ENCODE measurements at places on chromosomes 11 and 22. TPM values are rescaled to one million over a fixed set of nuclear protein-coding genes. Genes with fewer than 3 reads are reported as not detected.

Gene VPREB3
- not detected for total RNA-seq

Gene EIF3L
- 904 TPM for total RNA-seq

Gene GTSE1
- total RNA-seq, result 29.7 TPM

Gene PTPN5
- total RNA-seq, result 8.5 TPM

Gene SMC1B
- total RNA-seq, result 0.09 TPM

Gene TMEM191B
- 0.46 TPM for total RNA-seq

DNA sequence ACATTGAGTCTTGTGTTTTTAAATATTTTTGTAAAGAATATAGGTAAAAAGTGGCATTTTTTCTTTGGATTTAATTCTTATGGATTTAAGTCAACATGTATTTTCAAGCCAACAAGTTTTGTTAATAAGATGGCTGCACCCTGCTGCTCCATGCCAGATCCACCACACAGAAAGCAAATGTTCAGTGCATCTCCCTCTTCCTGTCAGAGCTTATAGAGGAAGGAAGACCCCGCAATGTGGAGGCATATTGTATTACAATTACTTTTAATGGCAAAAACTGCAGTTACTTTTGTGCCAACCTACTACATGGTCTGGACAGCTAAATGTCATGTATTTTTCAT lies 333 bp upstream of the CD3E start:
- no peak for DNase-seq

DNA sequence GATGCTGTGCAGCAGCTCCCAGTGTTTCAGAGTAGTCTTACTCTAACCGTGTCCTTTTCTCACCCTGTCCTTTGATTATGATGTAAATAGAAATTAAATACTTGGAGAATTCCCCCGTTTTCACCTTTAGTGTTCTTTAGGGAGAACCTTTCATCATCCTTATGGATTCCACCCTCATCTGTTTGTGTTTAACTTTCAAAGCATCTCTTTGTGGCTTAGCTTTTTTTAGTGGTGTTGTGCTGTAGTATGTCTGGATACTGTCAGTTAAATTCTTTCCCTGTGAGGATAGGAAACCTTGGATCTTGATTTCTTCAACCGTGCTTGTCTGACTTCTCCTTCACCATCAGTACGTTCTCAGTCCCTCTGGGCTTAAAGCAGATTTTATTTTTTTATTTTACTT lies 48.5 kb downstream of the PPP6R3 start:
- no peak for DNase-seq

DNA sequence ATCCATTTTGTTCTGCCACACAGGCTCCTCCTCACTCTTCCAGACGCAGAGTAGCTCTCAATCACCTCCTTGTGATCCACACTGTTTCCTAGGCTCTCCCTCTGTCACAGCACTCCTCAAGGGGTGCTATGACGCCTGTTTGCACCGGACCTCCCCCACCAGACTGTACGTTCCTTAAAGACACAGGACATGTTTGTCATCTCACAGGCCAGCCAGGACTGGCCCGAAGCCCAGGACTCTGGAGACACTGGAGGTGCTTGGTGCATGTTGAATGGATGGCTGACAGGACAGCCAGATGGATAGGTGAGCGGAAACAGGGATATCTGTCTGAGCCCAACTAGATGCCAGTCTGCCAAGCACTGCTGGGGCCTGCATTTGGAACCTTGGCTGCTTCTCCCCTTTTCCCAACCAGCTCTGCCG lies 13.6 kb downstream of the PLA2G6 start:
- no peak for DNase-seq

DNA sequence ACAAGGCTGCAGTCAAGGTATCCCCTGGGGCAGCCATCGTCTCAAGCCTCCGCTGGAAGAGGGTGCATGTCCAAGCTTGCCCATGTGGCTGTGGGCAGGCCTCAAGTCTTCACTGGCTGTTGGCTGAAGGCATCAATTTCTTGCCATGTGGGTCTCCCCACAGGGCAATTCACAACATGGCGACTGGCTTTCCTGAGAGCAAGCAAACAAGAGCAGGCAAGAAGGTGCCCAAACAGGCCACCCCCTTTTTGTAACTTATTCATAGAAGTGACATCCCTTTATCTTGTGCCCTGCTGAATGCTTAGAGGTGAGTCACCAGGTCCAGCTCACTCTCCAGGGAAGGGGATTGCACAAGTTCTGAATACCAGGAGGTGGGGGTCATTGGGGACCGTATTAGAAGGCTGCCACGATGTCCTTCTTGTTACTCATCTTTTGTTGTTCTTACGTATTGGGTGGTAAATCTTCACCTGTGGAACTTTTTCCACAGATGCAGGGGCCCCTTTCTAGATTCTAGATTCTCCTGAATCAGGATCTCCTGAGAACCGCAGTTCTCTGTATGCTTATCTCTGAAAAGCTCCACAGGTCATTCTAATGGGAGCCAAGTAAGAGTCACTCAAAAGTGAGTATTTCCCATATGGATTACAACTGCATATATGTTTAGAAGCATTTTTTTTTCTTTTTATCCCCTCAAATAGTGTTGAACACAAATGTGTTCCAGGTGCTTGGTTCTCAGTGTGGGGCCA lies 44.2 kb upstream of the MICAL2 start:
- DNase-seq, result no peak

DNA sequence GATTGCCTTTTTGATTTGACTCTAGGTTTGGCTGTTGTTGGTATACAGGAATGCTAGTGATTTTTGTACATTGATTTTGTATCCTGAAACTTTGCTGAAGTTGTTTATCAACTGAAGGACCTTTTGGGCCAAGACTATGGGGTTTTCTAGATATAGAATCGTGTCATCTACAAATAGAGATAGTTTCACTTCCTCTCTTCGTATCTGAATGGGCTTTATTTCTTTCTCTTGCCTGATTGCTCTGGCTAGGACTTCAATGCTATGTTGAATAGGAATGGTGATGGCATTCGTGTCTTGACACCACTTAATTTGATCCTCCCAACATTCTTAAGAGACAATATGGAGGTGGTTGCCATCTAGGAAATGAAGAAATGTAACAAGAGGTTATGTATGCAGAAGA lies 388.1 kb upstream of the API5 start:
- DNase-seq, result no peak

DNA sequence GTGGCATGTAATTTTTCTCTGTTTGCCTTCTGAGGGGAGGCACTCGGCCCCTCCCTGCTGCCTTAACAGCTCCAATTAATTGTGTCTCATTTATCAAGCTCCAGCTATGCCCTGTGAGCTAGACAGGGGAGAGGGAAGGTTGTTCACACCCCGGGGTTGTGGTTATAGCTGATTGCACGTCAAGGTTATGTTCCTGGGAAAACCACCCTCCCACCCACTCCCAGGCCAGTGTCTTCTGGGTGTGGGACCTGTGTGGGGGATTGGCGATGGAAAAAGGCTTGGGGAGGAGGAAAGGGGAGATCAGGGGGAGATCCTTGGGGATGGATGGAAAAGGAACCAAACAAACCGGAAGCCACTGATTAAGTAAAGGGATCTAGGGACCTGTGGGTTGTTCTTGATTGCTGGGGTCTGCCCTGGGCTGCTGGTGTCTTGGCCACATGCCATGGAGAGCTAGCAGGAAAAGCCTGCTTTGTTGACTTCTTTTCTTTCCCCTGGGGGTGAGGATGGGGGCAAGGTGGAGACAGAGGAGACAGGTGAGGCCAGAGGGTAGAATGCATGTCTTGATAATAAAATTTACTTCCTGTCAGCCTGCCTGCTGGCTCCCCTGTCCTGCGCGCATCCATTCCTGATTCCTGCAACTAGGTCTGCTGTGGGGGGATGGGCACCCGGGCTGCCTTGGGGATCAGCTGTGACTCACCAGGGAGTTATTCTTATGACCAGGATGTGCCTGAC lies 13.5 kb upstream of the SORL1-AS1 start:
- peak; percentile 56 for DNase-seq

DNA sequence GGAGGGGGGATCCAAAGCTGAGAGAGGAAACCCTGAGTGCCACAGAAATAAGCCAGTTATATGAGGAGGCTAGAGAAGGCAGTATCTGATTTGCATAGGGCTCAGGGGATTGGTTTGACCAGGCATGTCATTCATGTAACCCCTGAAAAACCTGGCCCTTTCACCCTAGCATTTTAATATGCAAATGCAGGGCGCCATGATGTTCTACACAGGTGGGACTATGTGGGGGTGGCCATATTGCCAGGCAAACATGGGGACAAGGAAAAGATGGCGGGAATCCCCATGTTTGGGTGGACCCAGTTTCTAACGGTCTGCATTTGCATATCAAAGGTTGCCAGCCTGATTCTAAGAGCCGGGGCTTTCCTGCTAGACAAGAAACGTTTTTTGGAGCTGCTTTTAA lies 27.2 kb downstream of the CSF2RB start:
- DNase-seq, result no peak

- peak; percentile 15 for DNase-seq
Observed at GRCh38 chr11:24679821-24680351, 183.0 kb downstream of the LUZP2 start.

DNA sequence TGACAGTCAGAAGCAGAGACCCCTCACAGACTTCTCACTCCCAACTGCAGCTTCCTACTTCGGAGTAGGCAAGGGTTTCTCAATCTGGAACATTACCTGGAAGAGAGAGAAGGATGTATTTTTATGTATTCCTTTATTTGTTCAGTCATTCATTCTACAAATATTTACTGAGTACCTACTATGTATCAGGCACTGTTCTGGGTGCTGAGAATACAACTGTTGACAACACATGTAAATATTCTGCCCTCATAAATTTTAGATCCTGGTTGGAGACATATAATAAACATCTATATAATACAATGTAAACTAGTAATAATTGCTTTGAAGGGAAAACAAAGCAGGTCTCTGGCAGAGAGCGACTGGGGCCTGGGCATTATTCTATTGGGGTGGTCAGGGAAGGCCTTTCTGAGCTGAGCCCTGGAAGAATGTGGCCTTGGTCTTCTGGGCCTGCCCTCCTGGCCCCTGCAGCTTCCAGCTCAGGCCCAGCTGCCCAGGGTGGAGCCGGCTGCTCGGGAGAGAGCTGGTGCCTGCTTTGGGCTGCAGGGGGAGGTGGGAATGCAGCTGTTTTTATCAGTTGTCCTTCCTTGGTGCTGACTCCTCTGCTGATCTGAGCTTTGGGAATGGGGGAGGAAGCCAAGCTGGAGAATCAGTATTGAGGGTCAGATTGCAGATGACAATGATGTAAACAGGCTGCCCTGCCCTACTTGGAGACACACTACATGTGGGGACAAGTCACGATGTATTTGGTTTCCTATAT lies 46.8 kb downstream of the PKNOX2 start:
- peak; percentile 48 for DNase-seq

GRCh38 chr22:40215266-40215665 lies 37.5 kb downstream of the TNRC6B start:
- DNase-seq, result no peak

DNA sequence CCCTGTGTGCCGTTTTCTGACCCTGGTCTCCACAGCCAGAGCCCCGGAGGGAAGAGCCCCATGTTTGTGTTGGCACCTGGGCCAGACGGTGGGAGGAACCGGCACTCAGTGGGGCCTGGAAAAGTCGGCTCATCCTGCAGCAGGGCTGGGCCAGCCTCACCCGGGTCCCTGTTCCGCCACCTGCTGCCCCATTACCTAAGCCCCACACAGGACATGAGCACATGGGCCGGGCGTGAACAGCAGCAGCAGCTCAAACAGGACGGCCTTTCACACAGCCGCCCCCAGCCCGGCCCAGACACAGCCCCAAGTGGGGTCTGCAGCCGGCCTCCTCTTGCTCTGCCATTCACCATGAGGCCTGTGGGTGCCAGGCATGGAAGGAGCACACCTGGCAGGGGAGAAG lies 302.4 kb downstream of the MN1 start:
- DNase-seq, result no peak

DNA sequence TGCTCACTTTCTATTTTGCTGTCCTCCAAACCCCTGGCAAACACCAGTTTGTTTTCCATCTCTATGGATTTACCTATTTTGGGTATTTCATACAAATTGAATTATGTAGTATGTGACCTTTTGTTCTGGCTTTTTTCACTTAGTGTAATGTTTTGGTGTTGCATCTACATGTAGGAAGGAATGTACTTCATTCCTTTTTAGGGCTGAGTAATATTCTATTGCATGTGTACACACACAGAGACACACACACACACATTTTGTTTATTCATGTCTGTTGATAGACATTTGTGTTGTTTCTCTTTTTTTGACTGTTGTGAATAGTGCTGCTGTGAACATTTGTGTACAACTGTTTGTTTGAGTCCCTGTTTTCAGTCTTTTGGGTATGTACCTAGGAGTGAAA lies 90.4 kb downstream of the UVRAG start:
- no peak for DNase-seq

GRCh38 chr11:7381937-7382336 lies 103.4 kb upstream of the OLFML1 start:
- DNase-seq, result no peak

- DNase-seq, result no peak
Observed at GRCh38 chr22:39806109-39806508, 87.5 kb downstream of the ENTHD1 start.

DNA sequence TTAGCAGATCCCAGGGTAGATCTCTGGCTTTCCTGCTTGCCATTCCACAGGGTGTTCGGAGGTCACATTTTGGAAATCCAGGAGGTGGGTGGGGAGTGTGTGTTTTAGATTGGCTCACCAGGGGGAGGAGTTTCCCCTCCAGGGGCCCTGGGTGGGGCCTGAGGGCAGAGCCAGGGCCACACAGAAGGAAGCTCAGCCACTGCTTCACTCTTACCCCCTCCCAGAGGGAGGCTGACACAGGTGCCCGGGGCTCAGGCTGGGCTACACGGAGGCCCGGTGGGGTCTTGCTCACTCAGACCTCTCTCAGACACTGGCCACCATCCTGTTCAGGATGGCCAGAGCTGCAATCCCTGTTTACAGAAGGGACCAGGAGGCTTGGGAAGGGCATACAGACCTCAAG lies 2.5 kb downstream of the WNT7B start:
- no peak for DNase-seq

DNA sequence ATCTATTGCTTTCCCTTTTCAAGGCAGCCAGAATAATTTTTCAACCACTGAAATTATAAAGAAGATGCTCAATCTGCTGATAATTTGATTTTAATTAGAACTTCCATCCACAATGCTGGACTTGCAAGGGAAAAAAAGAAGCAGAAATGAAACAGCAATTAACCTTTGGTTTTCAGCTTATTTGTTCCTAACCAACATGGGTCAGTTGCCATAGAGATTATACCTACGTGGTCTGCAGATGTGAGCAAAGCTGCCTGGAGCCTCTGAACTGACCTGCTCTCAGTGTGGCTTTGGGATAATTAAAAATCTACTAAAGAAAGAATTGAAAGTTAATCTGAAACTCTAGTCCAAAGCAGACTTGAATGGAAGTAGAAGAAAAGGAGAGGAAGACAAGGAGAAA lies 195.7 kb upstream of the API5 start:
- DNase-seq, result no peak

- no peak for DNase-seq
Observed at GRCh38 chr22:44616882-44617655, 84.9 kb upstream of the PRR5 start.
